ENCODE measurements at places on chromosomes 5 and 9.

- DNase-seq: no peak
Observed at GRCh38 chr9:91004992-91005391, 203.4 kb downstream of the SYK start.

DNA sequence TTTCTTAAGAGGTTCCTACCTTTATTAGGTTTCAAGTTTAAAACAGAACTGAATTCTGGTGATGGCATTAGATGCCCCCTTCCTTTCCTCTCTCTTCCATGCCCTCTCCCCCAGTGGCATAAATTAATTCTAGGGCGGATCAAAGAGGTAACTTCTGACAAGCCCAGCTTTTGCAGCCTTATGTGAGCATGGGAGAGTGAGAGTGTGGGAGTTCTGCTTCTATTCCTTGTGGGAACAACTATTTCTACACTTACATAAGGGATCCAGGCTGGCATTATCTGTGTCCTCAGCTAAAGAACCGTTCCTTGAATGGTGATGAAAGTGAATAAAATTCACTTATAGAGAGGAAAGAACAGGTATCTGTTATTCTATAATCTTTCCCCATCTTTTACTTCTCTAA lies 437.6 kb downstream of the KIF4B start:
- no peak for DNase-seq

DNA sequence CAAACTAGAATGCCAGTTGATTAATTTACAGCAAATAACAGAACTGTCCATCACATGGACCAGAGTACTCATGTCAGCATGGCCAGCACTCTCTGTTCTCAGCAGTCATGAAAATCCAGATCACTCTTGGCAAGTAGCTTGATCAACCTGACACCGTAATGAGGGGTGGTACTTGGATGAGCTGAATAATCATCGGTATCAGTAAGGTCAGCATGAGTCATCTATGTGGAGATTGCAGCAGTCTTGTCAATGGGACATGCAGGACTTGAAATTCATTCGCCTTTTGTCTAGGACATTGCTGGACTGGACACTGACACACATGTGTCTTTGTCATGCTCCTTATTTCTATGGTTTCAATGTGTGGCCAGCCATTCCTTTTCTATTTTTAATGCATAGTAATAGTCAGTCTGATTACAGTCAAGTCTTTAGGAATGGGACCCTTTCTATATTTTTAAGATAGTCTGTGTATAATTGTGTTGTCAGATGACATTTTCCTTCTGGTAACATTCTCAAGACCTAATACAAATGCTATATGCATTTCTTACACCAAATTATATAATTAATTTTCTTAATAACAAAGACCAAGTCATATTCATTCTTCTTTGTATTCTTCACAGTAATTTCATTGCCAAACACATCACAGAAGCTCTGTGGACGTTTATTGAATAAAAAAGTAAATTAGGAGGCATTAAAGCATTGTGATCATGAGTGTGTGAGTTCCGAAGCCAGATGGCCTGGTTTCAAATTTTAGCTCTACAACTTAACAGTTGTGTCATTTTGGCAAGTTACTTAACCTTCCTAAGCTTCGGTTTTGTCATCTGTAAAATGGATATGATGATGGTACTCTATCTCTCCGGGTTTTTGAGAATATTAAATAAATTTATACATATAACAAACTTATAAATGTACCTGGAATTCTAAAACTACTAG lies 57.4 kb downstream of the ADAMTSL1 start:
- DNase-seq: no peak

DNA sequence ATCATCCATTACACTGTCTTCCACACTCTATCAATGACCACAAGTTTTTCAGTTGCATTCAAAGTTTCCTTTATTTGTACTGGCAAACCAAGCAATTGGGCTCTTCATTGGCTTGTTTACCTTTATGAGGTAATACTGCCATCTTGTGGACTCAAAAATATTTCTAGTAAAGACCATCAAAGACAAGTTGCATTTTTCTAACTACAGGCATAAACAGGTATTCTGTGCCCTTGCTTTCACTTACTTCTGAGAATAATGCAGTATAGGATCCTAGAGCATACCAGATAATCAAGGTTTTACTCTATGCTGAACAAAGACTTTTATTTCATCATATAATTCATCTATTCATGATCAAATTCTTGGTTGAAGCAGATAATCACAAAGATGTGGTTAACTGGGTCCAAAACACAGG lies 173.7 kb upstream of the POU5F2 start:
- no peak for DNase-seq

DNA sequence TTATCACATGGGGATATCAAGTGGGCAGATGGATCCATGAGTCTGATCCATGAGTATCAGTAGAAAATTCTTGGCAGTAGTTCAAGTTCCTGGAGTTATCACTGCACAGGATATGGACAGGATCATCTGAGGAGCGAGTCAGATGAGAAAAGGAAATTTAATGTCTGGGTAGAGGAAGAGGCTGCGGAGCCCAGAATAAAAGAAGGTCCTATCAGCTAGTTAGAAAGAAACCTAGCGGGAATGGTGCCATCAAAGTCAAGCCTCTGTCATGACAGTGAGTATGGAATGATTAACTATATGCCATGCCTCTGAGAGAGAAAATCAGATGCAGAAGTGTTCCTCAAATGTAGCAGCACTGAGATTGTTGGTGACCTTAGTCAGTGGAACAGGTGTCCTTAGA lies 248.1 kb downstream of the PIK3R1 start:
- no peak for DNase-seq

- DNase-seq: no peak
Observed at GRCh38 chr5:83556190-83556589, 84.6 kb downstream of the VCAN start.

DNA sequence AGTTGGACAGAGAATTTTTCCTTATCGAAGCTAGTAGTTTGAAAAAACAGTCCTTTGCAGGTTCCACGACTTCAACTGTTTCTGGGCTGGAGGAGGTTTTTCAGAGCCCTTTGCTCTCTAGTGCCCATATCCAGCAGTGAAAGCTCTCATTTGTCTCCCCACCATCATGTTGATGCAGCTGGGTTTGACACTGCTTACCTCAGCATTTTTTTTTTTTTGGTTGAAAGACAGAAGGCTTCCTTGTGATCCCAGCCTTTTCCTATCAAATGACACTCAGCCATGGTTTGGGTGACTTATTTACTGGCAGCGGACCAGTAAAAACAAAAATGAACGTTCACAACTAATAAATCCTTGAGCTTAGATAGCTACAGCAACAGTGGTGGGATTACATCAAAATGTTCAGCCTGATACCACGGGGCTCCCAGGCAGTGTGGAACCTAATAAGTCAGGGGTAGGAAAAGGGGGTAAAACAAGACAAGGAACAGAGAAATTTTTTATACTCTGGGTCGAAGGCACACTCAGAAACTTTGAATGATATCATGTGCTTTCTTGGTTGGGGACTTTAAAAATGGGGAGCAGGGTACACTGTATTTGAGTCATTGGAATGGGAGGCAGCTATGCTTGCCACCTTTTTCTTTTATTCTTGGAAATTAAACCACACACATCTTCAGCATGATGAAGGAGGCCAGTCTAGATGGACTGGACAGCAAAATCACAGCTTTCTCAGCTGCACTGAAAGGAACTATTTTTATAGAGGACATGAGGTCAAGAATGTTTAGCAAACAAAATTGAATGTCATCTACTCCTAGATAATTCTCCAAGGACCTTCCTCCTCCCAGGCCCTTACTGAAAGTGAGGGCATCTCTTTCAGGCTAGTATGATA lies 308.9 kb upstream of the MPDZ start:
- DNase-seq: no peak

DNA sequence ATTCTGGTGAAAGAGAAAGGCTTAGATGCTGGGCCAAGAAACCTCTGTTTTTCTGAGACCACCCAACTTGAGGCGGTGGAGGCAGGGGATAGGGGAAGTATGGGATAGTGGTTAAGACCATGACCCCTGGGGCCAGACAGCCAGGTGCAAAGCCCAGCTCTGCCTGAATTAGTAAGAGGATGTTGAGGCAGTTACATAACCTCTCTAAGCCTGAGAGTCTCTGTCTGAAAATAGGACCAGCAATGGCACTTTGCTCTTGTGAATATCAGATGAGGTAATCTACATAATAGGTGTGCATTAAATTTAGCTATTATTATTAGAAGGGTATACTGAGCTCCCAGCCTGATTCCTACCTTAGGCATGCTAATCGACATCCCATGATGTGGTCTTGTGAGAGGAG lies 68.2 kb downstream of the DOCK2 start:
- DNase-seq: no peak

- DNase-seq: no peak
Observed at GRCh38 chr5:139650031-139650688, 2.0 kb downstream of the CXXC5 start.

DNA sequence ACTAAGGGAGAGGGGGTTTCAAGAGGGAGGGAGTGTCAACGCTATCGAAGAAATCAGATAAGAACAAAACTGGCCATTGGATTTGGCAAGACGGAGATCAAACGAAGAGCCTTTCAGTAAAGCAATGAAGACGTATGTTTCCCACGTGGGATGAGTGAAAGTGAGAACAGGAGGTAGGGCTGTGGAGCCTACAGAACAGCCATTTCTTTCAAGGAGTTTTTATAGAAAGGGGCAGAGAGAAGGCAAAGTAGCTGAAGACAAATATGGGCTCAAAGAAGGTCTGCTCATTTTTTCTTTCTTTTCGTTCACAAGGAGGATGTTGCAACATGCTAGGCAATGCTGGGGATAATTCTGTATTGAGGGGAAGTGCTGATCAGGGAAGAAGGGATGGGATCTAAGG lies 98.3 kb downstream of the SUSD1 start:
- no peak for DNase-seq

DNA sequence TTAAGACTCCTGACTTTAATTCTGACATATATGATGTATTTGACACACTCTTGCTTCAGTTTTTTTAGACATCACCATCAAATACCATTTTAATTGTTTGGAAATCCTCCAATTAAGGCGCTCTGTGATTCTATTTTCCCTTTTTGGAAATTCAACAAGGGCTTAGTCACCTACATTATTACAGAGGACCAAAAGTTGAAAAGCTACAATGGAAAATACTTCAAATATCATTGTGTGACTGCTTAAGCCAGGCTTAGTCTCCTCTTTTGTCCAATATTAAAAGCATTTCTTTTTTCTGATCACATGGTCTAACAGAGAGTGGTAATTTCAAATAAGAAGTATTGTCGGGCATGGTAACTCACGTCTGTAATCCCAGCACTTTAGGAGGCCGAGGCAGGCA lies 160.3 kb downstream of the CEMIP2 start:
- DNase-seq: no peak

DNA sequence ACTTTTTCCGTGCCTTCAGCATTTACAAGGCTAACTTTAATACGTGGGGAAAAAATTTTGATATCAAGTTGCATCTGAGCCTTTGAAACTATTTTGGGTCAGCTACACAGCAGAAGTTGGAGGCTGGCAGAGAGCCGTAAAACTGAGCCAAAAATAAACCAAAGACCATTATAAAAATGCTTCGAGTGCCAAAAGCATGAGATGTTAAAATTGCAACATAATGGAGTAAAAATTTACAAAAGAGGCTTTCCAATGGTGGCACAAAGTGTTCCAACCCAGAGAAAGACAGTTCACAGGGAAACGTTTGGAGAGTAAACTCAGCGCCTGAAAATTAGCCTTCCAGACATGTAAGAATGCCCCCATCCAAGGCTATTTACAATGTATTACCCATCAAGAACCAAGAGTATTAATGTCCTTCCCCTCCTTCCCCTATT lies 190.3 kb downstream of the TLE1 start:
- no peak for DNase-seq

- no peak for DNase-seq
Observed at GRCh38 chr9:116800074-116800473, 113.0 kb downstream of the TRIM32 start.

- DNase-seq: no peak
Observed at GRCh38 chr5:109455598-109456096, 45.9 kb upstream of the PJA2 start.

DNA sequence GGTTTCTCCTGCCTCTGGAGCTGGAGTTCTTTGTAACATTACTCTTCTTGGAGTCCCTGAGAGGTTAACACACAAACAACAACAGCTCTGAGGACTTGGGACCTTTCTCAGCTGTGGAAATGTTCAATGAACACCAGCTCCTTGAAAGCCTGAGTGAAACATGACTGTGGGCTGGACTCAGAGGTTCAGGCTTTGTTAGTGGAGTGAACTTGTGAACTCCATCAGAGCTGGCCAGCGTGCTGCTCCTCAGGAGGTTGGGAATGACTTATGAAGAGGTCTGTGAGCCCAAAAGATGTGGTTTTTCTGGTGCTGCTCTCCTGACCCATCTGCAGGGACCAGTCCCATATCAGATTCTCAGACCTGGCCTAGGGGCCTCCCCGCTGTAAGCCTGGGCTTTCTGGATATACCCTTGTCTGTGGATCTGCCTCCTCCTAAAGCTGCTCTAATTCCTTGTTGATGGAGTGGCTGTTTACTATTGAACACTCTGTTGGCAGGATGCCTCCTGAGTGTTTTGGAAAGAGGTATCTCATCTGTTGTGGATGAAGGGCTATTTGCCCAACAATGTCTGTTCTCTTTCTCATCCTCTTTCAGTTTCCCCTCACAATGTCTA lies 170.0 kb upstream of the GDNF start:
- DNase-seq: no peak

DNA sequence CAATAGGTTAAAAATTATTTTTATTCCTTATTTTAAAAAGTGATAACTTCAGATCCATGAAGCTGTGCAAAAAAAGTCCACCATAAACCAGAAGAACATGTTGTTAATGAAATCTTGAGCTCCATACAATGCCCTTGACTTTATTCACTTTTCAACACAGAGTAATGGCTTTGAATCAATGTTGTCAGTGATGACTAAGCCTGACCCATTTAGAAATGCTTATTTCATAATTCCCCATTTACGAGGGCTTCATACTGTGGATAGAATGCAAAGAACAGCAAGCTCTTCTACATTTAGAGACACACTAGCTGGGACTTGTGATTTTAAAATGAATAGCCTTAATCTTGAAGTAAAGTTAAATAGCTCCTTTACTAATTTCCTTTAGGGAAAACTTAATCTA lies 25.7 kb upstream of the IL9 start:
- no peak for DNase-seq

DNA sequence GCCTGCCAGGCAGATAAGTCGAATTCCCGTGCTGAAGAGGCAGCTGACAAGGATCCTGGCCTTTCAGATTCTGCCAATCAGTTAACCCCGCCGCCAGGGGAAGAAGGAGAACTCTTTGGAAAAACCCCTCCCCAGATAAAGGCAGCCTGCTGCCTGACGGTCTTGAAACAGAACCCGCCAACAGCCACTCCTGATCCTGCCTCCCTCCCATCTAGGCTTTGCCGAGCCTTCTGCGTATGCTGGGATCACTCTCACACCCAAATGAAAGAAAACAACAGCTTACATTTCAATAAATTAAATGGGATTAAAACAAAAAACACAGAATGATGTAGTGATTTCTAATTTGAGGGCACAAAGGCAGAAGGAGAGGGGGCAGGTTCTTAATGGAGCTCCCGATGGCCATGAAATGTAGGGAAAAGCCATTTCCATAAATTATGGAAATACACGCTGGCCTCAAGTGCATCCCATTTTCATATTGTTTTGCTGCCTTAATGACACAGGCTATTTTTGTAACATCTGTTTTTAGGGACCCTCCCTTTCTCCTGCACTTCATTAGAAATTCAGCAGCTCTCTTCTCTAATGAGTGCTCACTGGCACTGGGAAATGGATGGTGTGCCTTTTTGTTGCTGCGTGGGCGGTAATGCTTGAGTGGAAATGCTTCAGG lies 319.1 kb downstream of the MED10 start:
- no peak for DNase-seq

- DNase-seq: no peak
Observed at GRCh38 chr9:133558191-133559126, 24.0 kb downstream of the ADAMTSL2 start.

Measured in activated T-helper 2 cell treated with anti-CD3 and anti-CD28 coated beads, Interferon-gamma antibody, Interleukin-2, Interleukin-4, amounts not matched to agents 10 μg/mL and 5 μg/mL and 100 μg/mL, durations not matched to agents 14 hours and 24 hours and 36 hours (primary cell).